Progenitor cell of endocrine pancreas (in vitro differentiated cells): ENCODE measurements at places on chromosomes 5 and 9. TPM values are rescaled to one million over a fixed set of nuclear protein-coding genes. Genes with fewer than 3 reads are reported as not detected.

GRCh38 chr5:138752341-138752950 lies 779 bp upstream of the CTNNA1 start:
- no peak for DNase-seq

GRCh38 chr9:129326061-129327005 lies 148.3 kb upstream of the IER5L start:
- DNase-seq = no peak

- no peak for DNase-seq
These were observed 27.6 kb downstream of the ATP10B start for GRCh38 chr5:160824301-160825001.

The ACOT12 gene
- total RNA-seq = not detected in 2 replicates
